ENCODE measurements at places on chromosomes 1 and 21. TPM values are rescaled to one million over a fixed set of nuclear protein-coding genes. Genes with fewer than 3 reads are reported as not detected.

SMPDL3B gene
- total RNA-seq, result 0.22 TPM

MARK1 gene
- total RNA-seq, result 4.1 TPM

NUP210L gene
- total RNA-seq, result 0.17 TPM

OLFML3 gene
- 1.4 TPM for total RNA-seq

RGS18 gene
- not detected for total RNA-seq

NR0B2 gene
- total RNA-seq, result not detected

FMOD gene
- 4.5 TPM for total RNA-seq

DAB1 gene
- total RNA-seq, result not detected

TSSK3 gene
- 0.09 TPM for total RNA-seq

MX2 gene
- 0.22 TPM for total RNA-seq

C8B gene
- total RNA-seq, result not detected

PAQR6 gene
- 0.33 TPM for total RNA-seq

All from dermis lymphatic vessel endothelial cell (primary cell).